ENCODE measurements at places on chromosomes 6 and 20. TPM values are rescaled to one million over a fixed set of nuclear protein-coding genes. Genes with fewer than 3 reads are reported as not detected.

DNA sequence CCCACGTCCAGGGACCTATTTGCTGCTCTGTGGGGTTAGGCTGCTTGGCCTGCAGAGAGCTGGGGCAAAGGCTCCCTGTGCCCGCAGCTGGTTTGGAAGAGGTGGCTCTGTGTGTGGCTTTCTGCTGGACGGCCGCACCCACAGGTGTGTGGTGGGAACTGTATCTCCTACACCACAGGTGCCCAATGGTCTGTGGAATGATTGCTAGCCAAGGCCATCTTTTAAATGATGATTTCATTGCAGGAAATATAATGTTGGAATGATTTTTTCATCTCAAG lies 178.4 kb downstream of the DLL1 start:
- DNase-seq: no peak

- DNase-seq: no peak
Observed at GRCh38 chr6:399785-400534, 8.4 kb downstream of the IRF4 start.

GRCh38 chr6:90044182-90044832 lies 150.0 kb downstream of the GJA10 start:
- DNase-seq: no peak

DNA sequence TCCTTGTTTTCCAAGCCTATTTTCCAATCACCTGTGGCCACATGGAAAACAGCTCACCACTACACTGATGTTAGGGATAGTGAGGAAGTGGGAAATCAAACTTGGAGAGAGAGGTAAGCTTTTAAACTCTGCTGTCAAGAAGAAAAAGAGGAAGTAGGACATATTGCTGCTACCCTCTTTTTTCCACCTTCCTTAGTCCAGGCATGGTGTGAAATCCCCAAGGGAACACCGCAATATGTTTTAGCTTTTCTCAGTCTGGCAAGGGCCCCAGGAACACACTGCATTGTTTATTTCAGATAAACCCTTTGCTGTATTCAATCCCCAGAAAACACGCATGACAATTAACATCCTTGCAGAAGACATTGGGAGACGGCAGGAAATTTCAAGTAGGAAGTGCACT lies 61.3 kb downstream of the HS3ST5 start:
- DNase-seq: no peak

DNA sequence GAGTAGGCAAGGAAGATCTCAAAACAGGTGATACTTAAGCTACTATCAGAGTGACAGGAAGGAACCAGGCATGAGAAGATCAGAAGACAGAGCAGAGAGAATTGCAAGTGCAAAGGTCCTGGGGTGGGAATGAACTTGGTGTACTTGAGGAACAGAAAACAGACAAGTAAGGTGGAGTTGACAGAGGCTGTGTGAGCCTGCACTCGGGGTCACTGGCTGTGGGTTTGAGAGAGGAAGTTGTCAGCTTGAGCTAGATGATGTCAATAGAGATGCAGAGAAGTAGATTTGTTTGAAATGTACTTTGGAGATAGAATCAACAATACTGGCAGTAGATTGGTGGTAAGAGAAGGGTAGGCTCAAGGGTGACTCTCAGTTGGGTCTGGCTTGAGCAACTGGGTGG lies 209.5 kb downstream of the CLIC5 start:
- DNase-seq: no peak

DNA sequence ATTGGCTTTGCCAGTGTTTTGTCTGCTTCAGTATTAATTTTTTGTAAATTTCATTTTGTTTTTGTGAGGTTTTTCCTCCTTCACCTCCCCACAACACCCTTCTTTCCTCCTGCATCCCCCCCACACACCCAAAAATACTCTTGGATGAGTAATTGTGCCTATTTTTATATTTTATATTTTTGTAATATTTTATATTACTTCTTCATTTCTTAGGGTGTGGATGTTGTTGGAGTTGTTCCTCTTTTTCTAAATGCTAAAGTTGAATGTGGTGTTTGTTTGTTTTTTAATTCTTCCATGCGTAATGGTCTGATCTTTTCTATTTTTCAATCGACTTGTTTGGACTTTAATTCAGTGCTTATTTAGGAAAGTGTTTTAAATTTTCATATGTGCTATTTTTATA lies 420.5 kb upstream of the SOX4 start:
- DNase-seq: no peak

DNA sequence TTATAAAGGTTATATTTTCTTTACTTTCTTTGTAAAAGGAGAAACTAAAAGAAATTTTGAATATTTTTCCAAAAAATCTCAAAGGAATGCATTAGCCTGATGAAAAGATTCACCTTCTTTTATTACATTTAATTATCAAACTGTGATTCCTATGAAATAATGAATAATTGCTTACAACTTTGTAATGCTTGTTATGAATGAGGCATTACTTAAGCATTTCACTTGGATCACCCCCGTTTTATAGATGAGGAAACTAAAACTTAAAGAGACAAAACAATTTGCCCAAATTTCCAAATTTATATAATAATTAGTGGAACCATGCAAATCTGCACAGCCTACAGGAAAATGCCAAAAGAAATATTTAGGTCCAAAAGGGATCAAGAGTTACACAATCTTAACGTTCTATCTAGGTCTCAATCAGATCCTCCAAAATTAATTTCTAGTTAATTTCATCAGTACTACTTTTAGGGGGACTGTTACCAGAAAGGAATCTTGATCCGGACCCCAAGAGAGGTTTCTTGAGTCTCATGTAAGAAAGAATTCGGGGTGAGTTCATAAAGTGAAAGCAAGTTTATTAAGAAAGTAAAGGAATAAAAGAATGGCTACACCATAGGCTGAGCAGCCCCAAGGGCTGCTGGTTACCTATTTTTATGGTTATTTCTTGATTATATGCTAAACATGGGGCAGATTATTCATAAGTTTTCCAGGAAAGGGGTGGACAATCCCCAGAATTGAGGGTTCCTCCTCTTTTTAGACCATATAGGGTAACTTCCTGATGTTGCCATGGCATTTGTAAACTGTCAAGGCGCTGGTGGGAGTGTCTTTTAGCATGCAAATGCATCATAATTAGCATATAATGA lies 288.0 kb downstream of the ADGB start:
- DNase-seq: no peak

DNA sequence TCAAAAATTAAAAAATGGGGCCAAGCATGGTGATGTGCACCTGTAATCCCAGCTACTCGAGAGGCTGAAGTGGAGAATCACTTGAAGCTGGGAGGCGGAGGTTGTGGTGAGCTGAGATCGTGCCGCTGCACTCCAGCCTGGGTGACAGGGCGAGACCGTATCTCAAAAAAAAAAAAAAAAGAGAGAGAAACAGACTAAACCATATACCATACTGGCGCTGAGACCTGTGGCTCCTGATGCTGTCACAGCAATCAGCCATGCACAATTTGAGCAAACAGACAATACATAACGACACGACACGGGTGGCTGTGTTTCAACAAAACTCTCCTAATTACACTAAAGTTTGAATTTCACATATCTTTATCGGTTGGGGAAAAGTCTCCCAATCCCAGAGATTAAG lies 14.9 kb upstream of the CBFA2T2 start:
- no peak for DNase-seq

GRCh38 chr20:19934792-19935491 lies 82.2 kb upstream of the NAA20 start:
- peak; percentile 41 for DNase-seq

DNA sequence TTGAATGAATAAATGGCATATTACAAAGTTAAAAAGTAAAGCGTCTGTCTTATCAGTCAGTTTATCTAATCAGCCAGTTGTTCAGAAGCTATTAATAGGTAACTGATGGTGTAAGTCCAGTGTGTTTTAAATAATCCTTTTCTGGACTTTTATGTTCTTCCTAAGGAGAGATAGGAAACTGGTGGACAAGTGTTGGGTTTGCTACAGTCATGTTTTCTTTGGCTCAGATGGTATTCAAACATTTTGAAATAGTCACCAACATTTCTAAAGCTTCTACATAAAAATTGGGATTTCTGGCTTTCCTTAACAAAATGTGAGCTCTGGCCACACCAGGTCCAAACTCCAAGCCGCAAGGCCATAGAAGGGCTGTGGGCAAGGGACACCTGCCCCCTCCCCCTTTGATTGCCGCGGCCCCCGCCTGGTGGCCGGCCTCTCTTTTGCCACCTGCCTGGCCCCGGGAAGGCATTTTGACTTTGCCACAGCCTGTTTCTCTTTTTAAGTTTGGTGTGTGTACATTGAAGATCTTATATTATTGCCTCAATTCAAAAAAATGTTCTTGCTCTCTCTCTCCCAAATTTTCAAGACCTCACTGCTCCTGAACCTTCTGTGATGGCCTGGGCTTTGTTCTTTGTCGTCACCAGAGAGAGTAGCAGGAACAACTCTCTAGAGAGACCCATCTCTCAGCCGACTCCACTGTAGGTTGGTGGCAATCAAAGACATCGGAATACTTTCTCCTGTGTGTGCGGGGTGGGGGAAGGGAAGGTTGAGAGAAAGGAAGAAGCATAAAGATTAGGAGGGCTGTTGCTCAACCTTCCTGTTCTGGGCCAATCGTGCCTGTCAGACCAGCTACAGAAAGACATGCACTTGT lies 84.0 kb upstream of the ZNF217 start:
- no peak for DNase-seq

GRCh38 chr6:38192487-38192886 lies 373.0 kb downstream of the ZFAND3 start:
- no peak for DNase-seq

DNA sequence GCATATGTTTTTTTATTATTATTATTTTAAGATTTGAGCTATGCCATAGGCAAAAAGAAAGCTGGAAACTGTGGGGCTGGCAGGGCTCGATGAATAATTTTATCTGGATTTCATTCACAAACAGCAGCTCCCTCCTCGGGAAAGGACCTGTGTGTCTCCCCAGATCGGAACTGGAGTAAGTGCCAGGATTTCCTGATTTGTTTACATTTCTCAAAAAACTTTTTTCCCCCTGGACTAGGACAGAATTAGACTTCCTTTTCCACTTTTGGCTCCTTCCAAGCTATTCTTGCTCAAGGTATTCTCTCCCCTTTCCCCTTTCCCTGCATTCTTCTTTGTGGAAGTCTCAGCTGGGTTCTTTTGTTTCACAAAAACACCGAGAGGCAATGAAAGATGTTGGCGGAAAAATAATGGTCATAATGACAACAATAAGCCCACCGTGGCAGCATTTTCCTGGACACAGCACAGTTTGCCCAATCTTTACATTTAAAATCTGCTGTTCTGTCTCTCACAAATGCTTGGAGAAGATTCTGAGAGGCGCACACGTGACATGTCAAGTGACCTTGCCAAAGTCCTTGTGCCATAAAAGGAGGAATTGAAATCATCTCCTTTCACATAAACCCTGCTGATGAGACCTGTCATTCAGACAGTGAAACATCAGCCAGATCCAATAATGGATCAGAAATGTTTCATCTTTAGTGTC lies 85.8 kb upstream of the PREP start:
- DNase-seq: no peak

DNA sequence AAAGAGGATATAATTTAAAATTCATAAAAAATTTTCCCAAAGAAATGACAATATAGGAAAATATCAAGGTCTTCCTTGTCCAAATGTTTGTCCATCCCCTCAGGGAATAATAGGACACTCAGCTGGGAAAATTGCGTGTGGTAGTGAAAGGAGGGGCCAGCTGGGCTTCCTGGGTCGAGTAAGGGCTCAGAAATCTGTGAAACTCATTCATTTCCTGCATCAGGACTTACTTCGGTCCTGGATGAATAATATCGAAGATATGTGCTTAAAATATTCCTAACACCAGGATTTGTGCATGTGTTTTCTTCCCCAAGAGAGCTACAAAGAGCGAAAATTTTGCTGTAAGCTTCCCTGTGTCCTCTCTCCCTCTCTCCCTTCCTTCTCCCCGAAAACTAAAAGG lies 118.2 kb upstream of the GJE1 start:
- peak; percentile 92 for DNase-seq

DNA sequence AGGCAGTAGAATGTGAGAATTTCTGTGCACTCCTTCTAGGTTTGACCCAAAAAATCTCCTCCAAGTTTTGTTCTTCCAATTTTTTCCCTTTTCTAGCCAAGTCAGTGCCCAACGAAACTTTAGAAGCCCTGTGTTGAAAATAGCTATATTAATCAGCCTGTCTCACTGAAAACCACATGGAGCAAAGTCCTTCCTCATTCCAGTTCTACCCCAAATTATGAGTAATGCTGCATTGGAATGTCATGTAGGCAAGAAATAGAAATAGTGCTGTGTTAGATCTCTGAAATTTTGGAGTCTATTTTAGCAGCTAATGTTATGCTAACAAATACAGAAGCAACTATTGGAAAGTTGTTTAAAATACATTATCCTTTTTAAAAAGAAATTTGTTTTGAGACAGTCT lies 725.5 kb downstream of the TBC1D32 start:
- peak; percentile 18 for DNase-seq

- peak; percentile 78 for DNase-seq
Observed at GRCh38 chr6:111427341-111428116, 55.5 kb downstream of the REV3L start.

- peak; percentile 83 for DNase-seq
Observed at GRCh38 chr6:144661116-144661806, 376.1 kb downstream of the UTRN start.

DNA sequence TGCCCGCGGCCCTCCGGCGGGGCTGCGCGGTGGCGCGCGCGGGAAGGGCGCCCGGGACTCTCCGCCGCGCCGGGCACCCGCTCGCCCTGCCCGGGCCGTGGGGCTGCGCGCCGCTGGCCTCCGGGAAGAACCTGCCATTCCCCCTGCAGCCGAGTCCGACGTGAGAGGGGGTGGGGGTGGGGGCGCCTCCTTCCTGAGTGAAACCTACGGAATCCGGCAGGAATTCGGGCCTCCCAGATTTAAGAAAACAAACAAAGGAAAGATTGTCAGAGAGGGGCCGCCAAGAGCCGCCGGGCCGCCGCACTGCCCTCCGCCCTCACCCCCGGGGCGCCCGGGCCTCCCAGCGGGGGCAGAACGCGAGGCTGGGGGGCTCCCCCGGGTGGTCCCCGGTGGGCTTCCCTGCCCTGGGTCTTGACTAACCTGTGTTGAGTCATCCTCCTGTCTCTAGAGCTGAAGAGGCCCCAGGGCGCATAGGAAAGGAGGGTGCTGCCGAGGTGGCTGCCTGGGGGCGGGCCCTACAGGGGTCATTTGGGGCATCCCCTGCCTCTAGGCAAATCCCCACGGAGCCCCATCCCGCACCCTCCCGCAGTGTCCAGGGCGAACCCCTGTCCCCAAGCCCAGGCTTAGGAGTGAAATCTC lies 42.2 kb upstream of the FOXP4 start:
- no peak for DNase-seq

The PRPH2 gene
- total RNA-seq: 0.17 TPM

The FAM209B gene
- not detected for total RNA-seq

The PRSS16 gene
- 3.4 TPM for total RNA-seq

The FRK gene
- 44.4 TPM for total RNA-seq

The GJA1 gene
- 33.6 TPM for total RNA-seq

The GUCA1A gene
- total RNA-seq: 0.05 TPM

The LIN28B gene
- not detected for total RNA-seq

The C4A gene
- total RNA-seq: 42.4 TPM

The FAXC gene
- total RNA-seq: 8.1 TPM
